ENCODE measurements at places on chromosomes 12 and 14.

DNA sequence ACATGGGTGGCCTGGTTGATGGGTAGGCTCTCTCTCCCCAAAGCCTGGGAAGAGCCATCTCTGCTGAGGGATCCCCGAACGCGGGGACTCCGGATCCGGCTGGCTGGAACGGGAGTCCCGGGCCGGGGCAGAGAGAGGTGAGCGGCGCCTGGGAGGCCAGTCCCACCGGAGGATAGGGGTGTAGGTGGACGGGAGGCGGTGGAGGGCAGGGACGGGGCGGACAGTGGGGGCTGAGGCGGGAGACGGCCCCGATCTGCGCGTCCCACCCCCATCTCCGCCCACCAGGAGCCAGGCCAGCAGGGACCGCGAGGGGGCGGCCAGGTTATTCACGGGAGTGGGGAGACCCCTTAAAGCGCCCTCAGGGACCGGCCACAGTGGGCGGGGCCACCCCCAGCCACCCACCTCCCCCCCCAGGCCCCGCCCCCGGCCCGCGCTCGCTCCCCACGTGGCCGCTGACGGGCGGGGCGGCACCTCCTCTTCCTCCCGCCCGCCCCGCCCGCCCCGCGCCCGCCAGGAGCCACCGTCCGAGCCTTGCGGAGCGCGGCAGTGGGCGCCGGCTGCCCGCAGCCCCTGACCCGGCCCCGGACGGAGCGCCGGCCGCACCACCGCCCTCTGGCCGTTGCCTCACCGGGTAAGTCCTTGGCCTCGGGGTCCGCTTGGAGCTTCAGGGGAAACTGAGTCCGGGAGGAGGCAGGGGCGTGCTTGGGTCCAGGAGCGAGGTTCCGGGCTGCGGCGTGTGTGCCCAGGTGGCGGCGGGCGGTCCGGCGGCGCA lies at the start of gene INF2:
INF2 (plus strand) TSS at position 510 of the 772 bp plus-strand sequence. CDS start 11,748 bp downstream, outside the sequence.
- no peak for DNase-seq

DNA sequence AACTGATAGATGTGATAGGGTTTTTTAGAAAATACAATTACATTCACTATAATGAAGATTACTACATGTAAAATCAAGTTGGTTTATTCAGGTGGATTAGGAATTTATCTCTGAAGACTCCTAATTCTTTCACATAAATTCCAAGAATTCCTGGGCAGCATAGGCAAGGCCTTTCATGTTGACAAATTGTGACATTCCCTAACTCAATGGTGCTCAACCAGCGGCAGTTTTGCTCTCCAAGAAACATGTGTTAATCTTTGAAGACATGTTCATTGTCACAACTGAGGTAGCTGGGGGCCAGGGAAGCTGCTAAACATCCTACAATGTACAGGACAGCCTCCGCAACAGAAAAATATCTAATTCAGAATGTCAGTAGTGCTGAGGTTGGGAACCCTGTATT lies 46.3 kb downstream of the PTPRQ start:
- no peak for DNase-seq

DNA sequence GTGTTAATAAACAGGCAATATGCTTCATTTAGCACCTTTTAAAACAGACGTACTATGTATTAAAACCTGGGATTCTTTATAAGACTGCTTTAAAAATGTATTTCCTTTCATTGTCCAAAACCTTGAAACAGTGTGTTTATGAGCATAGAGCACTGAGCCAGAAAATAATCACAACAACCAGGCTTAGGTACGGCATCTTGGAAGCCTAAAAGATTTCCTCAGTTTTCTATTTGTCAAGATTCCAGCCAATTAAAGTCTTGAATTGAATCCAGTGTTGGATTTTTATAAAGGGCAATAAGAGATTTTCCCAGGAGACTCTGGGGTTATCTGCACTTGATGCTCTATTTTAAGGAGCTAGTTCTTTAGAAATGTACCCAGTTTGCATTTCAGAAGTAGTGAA lies 80.3 kb downstream of the GRIP1 start:
- DNase-seq = no peak

- no peak for DNase-seq
Measured at GRCh38 chr12:50240096-50240791, 43.1 kb downstream of the LIMA1 start.

DNA sequence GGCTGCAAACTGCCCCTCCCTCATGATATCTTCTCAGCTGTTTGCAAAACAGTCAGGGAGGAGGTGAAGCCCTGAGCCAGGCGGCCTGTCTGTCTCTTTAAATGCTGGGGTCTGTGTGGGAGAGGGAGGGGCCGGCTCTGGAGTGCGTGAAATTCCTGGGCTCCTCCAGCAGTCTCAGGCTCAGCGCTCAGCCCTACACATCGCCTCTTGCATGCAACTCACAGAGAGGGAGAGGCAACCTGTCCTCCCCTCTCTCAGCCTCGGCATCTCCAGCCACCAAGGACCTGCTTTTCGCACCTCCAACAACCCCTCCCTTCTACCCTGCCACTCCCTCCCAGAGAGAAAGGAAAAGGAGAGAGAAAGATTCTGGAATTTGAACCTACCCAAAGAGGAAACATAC lies at the start of gene NRXN3:
NRXN3 (plus strand) TSS at position 171 of the 400 bp plus-strand sequence. CDS start 72,721 bp downstream, outside the sequence.
- no peak for DNase-seq

GRCh38 chr12:82034769-82035168 lies 275.6 kb upstream of the PPFIA2 start:
- no peak for DNase-seq

DNA sequence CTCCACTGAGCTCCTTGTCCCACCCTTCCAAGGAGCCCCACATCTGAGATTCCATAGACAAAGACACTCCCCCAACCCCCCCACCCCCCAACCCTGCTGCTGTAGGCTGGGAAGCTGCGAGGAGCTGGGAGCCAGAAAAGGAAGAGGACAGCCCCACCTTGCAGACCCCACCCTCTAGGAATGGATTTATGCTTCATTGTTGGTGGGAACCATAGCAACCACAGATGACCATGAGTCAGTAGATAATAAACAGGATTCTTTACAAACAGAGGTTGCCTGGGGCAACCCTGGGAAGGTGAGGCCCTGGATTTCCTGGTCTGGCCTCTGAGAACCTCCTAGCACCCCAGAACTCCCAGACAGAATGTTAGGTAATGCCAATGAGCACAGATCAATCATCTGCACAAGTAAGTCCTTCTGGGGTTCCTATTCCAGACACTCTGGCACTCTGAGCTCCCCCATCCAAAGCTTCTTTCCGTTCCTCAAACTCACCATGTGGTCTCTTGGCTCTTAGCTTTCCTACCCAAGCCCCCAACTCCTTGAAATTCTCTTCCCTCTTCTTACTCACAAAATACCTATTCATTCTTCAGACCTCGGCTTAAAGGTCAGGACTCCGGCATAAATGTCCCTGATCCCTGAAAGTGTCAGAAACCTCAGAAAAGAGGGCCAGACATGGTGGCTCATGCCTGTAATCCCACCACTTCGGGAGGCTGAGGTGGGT lies 15.2 kb upstream of the PLEKHG6 start:
- no peak for DNase-seq

DNA sequence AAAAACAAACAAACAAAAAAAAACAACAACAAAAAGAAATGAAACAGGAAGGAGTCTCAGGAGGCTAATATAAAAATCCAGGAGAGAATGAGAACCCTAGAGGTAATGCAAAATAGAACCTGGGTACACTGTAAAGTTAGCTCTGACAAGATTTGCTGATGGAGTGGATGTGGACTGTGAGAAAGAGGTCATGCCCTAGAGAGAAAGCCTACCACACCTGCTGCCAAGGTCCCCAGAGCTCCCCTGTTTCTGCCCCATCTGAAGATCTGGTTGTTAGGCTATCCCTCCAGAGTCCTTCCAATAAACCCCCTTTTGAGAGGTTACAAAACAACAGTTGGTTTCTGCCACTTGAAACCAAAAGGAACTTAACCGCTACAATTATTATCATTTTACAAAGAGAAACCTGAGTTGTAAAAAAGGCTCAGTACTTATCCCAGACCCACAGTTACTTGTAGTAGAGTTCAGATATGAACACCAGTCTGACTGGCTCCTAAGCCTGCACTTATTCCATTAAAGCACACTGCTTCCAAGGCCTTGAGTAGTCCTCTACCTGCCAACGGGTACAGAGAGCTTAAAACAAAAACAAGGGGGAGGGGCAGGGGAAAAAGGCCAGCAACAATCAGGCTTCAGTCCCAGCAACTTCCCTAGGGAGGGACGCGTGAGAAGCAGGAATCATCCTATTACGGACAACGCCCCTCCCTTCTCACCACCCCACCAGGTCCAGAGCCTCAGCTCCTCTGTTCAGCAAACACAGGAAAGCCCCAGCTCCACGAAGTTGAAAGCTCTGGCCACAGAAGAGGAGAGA lies 27.7 kb downstream of the PPP1R13B start:
- DNase-seq = no peak

DNA sequence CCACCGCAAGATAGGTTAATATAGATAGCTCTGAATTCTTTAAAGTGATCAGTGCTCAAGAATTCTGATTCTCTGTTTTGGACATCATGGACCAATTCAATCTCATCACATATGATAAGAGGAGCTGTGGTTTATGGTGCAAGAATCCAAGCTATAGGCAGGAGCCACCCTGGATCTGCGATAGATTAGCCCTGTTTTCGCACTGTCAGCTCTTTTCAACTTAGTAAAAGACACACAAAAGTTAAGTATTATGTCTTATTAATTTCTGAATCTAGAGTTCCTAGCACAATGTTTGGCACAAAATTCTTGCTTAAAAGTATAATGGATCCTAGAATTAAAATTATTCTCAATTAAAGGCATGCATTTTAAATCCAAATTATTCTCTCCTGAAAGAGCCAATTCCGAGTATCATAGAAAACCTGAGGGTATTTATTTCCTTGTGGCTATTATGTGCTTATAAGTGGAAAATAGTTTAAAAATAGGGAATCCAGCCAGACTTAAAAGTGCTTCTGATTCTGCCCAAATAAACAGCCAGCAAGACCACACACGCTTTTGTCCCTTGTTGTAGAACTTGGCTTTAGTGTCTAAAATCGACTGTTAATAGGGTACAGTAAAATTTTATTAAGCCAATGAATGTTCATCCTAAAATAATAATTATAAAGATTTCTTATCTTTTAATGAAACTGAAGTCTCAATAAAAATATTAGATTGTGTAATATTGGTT lies 184.9 kb upstream of the FLRT2 start:
- DNase-seq = no peak

DNA sequence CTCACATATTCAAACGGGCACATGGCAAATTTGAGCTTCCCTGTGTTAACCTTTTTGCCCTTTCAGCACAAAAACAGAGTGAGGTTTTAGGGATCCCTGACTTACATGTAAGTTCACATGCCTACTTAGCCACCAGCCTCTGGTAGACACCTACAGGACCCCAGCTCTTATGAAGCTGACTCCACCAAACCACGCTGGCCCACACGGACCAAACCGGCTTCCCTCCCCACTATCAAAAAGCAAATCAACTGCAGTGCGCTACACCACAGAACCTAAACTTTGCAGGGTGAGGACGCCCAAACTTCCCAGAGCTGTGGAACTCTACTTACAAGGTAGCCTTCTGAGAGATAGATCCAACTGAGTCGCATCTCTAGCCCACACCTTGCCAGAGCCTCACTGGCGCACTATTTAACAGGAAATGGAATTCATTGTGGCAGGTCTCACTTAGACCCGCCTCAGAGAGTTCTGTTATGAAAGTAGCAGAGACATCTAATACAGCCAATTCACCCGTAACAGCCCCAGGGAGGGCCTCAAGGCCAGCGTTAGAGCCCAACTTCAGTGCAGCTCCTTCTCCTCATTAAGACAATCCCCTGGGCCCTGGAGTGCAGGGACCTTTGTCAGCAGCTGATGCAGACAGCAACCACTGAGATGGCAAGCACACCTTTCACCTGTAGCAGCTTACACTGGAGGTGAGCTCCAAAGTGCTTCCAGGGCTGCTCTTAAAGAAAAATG lies 49.2 kb downstream of the SH2B3 start:
- no peak for DNase-seq

DNA sequence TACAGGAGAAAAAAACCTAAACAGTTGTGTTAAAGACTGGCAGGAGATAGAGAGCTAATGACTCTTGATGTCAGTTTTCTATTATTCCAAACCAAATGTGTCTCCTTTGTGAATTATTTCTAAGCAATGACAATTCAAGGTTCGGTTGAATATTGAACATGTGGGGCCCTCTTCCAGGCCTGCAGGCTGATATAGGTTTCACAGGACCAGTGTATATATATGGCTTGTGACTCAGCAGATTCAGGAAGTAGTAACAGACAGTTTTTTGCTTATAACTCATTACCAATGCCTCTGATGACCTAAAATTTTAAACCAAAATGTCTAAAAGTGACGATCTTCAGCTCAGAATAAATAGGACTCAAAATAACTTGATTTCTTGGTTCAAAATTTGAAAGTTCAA lies 33.7 kb upstream of the NPAS3 start:
- no peak for DNase-seq

DNA sequence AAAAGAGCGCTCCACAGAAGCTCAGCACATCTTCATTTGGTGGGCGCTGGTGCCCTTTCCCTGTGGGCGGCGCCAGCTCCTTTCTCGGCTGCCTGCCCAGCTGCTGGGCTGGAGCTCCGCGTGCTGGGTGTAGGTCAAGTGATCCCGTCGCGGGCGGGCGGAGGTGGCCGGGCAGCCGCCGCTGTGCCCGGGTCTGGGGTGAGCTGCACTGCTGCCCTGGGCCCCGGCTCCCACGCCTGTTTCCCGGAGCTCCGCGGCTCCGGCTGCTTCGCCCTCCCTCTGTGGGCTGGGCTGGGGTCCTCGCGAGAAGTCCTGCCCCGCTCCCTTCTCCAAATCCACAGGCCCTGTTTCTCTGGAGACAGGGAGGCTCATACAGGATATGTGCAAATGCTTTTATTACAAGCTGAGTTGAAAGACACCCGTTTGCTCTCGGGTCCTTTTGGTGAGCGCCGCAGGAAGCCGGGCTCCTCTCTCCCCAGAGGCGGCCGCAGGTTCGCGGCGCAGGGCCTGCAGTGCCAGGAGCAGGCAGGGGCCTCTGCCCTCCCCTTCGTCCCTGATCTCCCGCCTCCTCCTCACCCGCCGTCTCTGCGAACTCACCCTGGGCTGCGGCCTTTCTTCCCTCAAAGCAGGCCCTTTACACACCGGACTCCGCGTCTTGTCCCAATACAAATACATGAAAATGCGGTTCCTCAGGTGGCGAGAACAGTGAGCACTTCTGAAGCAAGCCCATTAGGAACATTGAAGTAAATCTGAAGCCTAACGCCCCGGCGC lies 67.8 kb upstream of the CAPRIN2 start:
- DNase-seq = no peak

- no peak for DNase-seq
Measured at GRCh38 chr14:36019126-36019525, 157.4 kb downstream of the PTCSC3 start.

GRCh38 chr14:37131205-37131604 lies 41.2 kb downstream of the SLC25A21 start:
- DNase-seq = no peak

- DNase-seq = no peak
Measured at GRCh38 chr12:53180931-53181645, 363 bp upstream of the CSAD start.

GRCh38 chr12:30296486-30296885 lies 399.2 kb downstream of the IPO8 start:
- DNase-seq = no peak

DNA sequence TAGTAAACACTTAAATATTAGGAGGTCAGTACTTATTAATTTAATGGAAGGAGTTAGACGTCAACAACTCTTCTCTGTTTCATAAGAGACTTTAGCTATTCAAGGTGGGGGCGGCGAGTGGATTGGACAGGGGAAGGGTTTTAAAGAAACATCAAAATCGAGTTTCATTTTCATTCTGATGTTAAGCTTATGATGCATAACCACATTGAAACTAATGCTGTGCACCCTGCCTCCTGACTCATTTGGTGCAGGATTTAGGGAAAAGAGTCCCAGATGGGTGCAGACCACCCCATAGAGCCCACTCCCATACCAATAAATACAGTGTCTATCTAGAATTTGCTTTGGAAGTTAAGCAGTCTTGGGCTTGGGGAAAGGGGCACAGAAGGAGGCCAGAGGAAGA lies 7.4 kb downstream of the ZBTB39 start:
- no peak for DNase-seq

- no peak for DNase-seq
Measured at GRCh38 chr12:118356809-118357256, 15.9 kb downstream of the TAOK3 start.

Measured in CMK (cell line).